ENCODE measurements at places on chromosomes 7 and 10.
A peak's percentile ranks its signal among the peaks of the same experiment; 100 is the strongest.

DNA sequence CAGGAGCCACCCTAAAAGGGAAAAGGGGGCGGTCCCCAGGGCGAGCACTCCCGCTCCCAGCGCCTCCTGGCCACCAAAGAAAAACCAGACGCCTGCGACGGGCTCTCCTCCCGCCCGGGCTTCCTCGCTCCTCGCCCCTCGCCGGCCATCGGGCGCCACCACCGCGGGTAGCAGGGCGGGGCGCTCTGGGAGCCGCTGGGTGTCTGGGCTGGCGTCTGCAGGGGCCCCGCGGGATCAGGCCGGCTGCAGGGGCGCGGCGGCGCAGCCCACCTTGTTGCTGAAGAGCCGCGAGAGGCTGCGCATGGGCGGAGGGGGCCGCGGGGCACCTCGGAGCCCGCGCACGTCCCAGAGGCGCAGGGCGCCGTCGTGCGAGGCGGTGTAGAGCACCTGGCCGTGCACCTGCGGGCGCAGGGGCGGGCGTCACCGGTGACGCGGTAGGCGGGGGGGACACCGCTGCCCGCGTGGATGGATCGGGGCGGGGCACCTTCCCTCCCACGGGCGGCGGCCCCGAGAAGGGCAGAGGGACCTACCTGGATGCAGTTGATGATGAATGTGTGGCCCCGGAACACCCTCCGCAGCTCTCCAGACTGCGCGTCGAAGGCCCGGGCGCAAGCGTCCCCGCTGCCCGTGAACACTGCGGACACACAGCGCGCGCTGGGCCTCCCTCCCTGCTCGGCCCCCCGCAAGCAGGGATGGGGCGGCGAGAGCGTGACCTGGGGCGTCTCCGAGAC is 28.3 kb downstream of the WDR86 start:
- DNase-seq, result peak; percentile 13

GRCh38 chr10:6843481-6843881 is 263.4 kb upstream of the PRKCQ start:
- no peak for DNase-seq

DNA sequence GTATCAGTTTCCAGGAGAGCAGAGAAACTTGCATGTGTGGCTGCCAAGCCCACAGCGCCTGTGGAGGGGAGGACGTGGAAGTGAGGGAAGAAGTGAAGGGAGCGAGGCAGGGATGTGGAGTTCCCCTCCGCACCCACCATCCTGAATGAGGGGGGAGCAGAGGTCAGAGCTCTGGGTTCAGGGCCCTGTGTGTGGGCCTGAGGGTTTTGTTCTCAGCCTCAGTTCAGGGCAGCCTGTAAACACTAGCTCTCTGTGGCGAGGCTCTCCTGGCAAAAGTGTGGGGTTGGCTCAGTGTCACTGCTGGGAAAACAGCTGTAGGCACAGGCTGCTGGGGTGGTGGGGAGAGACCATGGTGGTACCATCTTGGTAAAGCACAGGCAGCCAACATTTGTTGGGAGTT is 108.4 kb downstream of the C10orf105 start:
- no peak for DNase-seq

DNA sequence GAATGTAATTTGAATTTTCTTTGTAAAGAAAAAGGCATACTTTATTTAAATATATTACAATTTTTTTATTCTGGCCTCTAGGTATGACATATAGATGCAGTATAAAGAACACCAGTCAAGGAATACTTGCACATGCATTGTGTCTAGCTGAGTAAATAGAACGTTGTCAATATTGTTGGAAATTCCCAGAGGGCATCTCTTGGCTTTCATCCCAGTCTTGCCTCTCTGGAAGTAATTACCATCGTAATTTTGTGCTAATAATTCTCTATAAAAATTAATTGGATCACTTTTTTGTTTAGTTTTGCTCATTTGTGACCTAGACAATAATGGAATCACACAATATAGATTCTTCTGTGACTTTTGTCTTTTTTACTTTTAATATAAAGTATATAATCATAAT is 1052.3 kb upstream of the CELF2 start:
- DNase-seq, result peak; percentile 71

- DNase-seq, result no peak
Measured at GRCh38 chr10:26612151-26612915, 85.2 kb upstream of the PDSS1 start.

- no peak for DNase-seq
Measured at GRCh38 chr7:71752171-71752935, 620.4 kb downstream of the GALNT17 start.

GRCh38 chr10:44965651-44966097 is 6.1 kb downstream of the RASSF4 start:
- DNase-seq, result no peak

GRCh38 chr7:6558837-6559236 is 7.6 kb upstream of the GRID2IP start:
- no peak for DNase-seq

- DNase-seq, result no peak
Measured at GRCh38 chr7:36982766-36983165, 258.5 kb upstream of the AOAH start.

DNA sequence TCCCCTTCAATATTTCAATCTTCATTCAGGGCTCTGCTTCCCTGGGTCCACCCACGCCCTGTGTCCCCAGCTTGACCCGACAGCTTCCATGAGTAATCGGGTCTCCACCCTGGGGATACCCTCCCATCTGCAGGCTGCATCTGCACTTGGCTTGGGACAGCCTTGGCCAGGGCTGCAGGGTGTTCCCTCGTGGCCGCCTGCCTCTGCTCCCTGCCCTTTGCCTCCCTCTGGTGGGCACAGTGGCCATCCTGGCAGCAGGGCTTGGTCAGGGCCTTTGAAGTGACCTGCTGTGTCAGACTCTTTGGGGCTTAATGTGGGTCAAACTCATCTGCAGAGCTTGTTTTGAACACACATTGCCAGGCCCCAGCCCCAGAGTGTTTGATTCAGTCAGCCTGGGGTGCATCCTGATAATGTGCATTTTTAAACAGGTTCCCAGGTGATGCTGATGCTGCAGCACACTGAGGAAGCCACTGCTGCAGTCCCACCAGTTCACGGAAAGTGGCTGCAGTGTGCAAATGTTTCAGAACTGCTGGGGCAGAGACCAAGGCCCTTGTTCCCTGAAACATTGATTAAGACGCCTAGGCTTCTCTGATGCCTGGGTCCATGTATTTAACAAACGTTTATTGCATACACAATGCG is 80.7 kb upstream of the SEC61G start:
- DNase-seq, result no peak

DNA sequence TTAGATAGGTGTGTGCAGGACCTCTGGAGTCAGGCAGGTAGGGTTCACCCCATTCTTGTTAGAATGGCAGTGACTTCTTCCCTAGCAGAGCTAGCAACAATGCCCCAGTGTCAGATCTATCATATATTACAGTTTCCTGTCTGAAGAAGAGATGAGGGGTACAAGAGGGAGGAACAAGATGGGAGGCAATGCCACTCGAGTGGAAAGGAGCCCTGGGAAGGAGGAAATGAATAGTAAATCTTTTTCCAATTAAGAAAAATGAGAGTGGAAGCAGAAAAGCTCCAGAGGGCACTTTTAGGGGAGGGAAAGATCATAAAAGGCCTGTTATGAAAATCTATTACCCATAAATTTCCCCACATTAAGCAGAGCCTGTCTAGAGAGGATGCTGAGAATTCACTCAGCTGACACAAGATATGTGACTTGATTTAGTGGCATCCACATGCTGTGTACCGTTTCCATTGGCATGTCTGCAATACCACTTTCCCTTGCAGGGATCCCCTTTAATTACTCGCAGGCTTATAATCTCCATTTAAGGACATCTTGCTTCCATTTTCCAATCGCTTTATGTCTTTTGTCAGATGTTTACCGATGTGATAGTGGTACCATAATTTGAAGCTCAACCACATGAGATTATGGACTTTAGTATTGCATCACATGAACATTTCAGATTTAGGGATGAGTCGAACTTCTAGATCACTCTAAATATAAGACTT is 70.0 kb upstream of the AGBL3 start:
- no peak for DNase-seq

DNA sequence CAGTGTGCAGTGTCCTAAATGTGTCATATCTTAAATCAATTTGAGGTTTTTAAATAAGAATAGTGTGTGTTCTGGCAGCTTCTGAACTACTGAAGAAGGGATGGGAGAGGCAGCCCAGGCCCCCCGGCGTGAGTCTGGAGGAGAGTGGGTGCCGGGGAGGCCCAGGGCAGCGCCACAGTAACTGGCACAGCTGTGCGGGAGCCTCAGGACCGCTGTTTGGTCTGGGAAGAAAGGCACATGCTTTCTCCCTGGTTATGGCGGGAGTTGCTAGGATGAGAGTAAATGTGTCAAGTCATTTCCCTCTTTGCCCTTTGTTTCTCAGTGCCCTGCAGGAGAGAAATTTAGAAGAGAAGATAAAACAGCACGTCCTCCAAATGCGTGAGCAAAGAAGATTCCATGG is 31.9 kb upstream of the PWWP2B start:
- no peak for DNase-seq

GRCh38 chr7:35969066-35969465 is 168.2 kb downstream of the SEPTIN7 start:
- no peak for DNase-seq

GRCh38 chr10:129945064-129945463 is 19.0 kb downstream of the EBF3 start:
- DNase-seq, result no peak

DNA sequence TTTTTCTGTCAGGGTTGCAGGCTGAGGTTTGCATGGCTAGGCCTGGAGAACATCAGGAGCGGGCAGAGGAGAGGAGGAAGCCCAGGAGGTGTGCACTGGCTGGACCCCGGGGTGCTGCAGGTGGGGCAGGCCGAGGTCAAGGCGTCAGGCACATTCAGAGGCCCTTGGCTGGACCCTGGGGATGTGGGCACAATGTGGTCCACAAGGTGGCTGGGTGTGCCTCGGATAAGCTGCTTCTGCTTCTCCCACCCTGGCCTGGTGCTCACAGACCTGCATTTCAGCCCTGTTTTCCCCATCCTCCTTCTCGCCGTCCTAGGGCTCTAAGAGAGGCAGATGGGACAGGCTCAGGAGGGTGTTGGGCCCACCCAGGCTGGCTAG is 108.2 kb downstream of the ADCY1 start:
- no peak for DNase-seq

DNA sequence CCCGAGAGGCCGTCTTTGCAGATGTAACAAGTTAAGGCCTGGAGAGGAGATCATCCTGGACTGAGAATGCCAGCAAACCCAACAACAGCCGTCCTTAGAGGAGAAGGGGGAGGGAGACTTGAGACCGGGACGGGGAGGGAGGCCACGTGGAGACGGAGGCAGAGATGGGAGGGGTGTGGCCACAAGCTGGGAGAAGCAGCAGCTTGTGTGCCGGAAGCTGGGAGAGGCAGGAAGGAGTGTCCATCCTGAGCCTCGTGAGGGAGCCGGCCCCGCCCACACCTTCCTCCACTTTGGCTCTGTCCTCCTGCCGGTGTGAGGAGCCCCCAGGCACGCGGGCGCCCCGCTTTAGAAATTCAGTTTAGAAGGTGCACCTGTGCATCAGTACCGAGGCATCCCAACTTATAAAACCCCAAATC is 95.7 kb downstream of the DNAJB6 start:
- DNase-seq, result peak; percentile 57

GRCh38 chr7:106610996-106611886 is 49.7 kb downstream of the CCDC71L start:
- no peak for DNase-seq

DNA sequence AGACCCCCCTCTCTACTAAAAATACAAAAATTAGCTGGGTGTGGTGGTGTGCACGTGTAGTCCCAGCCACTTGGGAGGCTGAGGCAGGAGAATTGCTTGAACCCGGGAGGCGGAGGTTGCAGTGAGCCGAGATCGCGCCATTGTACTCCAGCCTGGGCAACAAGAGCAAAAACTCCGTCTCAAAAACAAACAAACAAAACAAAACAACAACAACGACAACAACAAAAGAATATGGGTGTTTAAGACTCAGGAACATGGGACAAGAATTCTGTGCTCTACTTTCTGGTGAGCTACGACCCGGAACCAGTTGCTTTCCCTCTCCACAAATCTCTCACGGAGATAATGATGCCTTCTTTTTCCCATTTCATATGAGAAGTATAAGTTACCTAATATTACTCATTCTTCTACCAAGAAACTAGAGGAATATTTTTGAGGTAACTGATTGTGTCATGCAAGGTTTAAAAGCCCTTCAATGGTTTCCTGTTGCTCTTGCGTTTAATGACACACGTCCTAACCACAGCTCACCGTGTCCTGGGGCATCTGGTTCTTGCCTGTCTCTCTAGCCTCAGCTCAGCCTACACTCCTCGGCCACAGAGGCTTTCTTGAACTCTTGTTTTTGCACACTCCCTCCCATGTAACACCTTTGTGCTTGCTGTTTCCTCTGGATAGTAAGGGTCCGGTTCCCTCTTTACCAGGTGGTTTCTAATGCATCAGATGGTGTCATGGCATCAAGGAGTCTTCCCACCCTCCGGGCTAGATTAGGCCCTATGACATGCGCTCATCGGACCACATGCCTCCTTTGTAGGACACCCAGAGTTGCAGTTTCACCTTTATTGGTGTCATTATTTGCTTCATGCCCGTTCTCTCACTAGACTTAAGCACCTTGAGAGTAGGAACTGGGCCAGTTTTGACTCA is 67.5 kb downstream of the PFKFB3 start:
- DNase-seq, result no peak

- no peak for DNase-seq
Measured at GRCh38 chr7:106623853-106624252, 37.1 kb downstream of the CCDC71L start.

GRCh38 chr10:73876157-73876556 is 1.8 kb upstream of the CAMK2G start:
- no peak for DNase-seq

DNA sequence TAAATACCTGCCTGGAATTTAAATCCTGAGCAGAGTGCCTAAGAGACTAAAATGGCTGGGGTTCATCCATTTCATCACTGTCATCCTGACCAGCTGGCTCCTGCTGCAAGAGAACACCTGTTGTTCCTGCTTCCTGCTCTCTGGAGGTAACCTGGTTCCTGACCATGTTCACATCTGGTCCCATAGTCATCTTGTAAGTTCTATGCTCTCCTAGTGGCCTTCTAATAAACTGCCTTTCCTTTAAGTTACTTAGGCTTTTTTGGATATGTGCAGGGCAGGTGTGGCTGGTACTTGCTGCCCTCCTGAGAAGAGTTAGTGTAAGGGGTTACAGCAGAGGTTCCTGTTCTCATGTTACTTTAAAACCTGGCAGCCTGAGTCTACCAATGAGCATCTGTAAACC is 80.0 kb downstream of the NRCAM start:
- no peak for DNase-seq

- no peak for DNase-seq
Measured at GRCh38 chr7:117830422-117830954, 42.8 kb downstream of the CTTNBP2 start.

DNA sequence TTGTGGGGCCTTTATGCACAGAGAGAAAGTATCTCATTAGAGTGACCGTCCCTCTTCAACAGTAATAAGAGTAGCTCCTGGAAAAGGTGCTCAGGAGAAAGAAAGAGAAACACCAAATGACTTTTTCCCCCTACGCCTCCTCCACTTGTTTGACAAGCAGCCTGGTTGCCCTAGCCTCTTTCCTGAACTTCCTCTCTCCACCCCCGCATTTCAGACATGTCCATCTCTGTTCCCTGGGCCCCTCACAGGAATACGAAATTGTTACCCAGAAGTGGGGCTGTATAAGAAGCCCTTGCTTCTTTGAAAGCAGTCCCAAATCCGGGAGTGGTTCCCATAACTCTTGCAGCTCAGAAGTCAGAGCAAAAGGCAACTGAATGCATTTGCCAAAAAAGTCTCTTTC is 119.6 kb upstream of the ADO start:
- DNase-seq, result no peak

Data from spinal cord (tissue), 10 donors.